Fibroblast of the aortic adventitia (primary cell): ENCODE measurements at places on chromosomes 7 and 10. TPM values are rescaled to one million over a fixed set of nuclear protein-coding genes. Genes with fewer than 3 reads are reported as not detected.

The AZGP1 gene
- total RNA-seq: not detected in 2 replicates

The ITIH2 gene
- total RNA-seq: 0.09 TPM in 1 of 2 replicates, not detected in the other

The CABCOCO1 gene
- total RNA-seq: 3.4 and 6.2 TPM in 2 replicates

The HNRNPF gene
- 66.2 and 196 TPM in 2 replicates for total RNA-seq

The SPAM1 gene
- not detected in 2 replicates for total RNA-seq

The AUTS2 gene
- 10.7 and 33.4 TPM in 2 replicates for total RNA-seq

The PLAU gene
- 21.6 and 24.9 TPM in 2 replicates for total RNA-seq

The PILRA gene
- 0.27 TPM in 1 of 2 replicates, not detected in the other for total RNA-seq

The OR6B1 gene
- not detected in 2 replicates for total RNA-seq

The ZNF425 gene
- 4.3 and 6.5 TPM in 2 replicates for total RNA-seq
